ENCODE measurements at places on chromosomes 6 and 20.

DNA sequence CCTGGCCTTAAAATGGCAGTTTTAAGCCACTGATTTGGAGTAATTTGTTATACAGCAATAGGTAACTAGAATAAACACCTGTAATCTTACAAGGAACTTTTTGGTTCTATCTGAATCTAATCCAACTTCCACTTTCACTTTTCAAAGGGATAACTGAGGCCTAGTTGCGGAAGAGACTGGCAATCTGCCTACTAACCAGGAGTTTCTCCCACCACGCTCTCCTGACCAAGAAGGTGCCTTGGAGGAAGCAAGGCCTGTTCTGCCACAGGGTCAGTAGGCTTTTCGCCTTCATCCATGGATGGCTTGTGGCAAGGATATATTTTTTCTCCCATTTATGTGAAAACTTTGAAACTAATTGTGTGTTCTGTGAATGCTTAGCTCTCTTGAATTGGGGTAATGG lies 12.9 kb upstream of the MYBL2 start:
- DNase-seq, result no peak

DNA sequence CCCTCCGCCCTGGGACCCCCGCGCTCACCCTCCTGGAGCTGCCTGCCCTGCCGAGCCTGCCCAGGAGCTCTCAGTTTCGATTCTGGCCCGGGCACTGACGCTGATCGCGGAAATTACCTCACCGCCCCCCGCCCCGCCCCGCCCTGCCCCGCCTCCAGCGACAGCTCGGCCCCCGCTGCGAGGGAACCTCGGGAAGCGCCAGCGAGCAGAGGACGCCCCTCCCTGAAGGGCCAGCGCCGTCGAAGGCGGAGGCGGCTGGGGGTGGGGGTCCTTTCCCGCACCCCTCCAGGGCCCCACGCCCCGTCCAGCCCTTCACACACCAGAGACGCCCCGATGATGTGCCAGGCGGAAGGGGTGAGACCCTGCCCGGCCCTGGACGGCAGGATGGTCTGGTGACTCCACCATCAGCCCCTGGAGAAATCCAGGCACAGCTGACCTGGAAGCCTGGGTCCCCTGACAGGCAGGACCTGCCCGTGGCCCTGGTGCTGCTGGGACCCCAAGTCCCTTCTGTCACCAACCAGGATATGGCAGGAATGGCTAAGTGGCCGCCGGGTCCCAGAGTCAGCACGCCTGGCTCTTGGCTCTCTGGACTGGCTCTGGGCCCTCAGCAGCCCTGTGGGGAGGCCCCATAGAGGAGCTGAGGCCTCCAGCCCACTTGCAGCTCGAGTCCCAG lies at the start of gene HELZ2:
HELZ2 (minus strand) TSS at position 84 of the 673 bp plus-strand sequence. CDS start 1,854 bp downstream, outside the sequence.
- peak; percentile 13 for DNase-seq

DNA sequence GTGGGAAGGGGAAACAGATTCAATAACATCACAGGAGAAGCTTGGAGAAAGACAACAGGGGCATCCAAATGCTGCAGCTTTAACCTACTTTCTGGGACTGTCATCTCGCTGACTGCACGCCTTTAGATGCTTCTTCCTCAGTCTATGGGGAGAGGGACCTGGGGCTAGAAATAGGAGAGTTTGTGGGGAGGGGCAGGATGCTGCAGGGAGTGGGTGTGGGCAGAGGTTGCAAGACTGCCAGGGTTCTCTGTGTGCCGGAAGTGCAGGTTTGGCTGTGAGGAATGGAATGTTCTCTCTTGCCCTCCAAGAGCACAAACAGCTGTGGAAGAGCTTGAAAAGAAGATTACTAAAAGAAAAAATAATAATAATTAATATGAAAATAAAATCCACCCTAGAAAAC lies 93.2 kb downstream of the FOXO3 start:
- no peak for DNase-seq

DNA sequence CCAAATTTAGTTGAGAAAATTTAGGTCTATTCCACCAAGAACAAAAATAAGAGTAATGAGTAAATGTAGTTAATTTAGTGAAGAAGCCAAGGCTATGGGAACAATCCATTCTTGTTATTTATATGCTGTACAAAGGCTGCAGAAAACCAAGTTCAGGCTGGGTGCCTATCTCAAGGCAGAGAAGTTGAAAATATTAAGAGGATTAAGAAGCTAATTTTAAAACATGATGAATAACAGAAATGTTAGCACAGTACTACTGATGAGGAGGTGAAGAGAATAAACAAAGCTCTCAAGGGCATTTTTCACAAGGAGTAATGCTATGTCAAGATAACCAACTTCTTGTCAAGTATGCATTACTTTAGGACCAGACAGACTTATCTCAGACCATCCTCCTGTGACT lies 68.6 kb downstream of the RCAN2 start:
- no peak for DNase-seq

GRCh38 chr6:149059557-149059956 lies 258.0 kb upstream of the TAB2 start:
- no peak for DNase-seq

GRCh38 chr20:59207235-59207634 lies 43.6 kb downstream of the ZNF831 start:
- DNase-seq, result no peak

- DNase-seq, result no peak
Measured at GRCh38 chr6:13766201-13766634, 48.1 kb downstream of the MCUR1 start.

- no peak for DNase-seq
Measured at GRCh38 chr20:37346236-37346534, 245 bp downstream of the SRC start.

GRCh38 chr20:2817341-2817726 lies 1.2 kb downstream of the TMEM239 start:
- DNase-seq, result no peak

All from NCI-H748 treated with DMSO at 0.1 percent for 48 hours (cell line).